ENCODE measurements at places on chromosomes 6 and 20.

DNA sequence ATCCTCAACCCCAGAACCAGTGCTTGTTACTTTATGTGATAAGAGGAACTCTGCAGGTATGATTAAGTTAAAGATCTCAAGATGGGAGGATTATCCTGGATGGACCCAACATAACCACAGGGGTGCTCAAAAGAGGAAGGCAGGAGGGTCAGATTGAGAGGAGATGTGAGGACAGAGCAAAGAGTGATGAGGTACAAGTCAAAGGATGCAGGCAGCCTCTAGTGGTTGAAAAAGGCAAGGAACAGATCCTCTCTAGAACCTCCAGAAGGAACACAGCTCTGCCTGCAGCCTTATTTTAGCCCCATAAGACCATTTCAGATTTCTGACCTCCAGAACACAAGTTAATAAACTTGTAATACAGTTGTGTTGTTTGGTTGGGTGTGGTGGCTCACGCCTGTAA lies 41.2 kb downstream of the PDSS2 start:
- peak; percentile 3 for DNase-seq

DNA sequence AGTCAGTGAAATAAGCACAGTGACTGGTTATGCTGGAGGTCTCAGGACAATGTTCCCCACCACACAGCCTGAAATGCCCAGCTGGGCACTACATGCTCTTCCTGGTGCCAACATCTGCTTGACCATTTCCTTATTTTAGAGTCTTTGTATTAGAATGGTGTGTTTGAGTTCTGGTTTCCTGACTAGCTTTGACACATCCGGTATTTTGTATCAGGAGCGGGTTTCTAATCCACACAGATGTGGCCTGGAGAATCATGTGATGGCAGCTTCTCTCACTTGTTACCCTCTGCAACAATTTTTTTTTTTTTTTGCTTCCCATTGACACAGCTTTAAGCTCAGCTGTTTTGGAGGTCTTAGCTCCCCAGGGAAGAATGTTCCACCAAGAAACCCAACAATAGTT lies 164.5 kb upstream of the CST7 start:
- peak; percentile 29 for DNase-seq

GRCh38 chr6:150126641-150127291 lies 16.1 kb upstream of the PPP1R14C start:
- no peak for DNase-seq

GRCh38 chr20:48064929-48065328 lies 279.6 kb upstream of the SULF2 start:
- DNase-seq, result no peak

- no peak for DNase-seq
These were observed 24.9 kb downstream of the FYN start for GRCh38 chr6:111848262-111848812.

DNA sequence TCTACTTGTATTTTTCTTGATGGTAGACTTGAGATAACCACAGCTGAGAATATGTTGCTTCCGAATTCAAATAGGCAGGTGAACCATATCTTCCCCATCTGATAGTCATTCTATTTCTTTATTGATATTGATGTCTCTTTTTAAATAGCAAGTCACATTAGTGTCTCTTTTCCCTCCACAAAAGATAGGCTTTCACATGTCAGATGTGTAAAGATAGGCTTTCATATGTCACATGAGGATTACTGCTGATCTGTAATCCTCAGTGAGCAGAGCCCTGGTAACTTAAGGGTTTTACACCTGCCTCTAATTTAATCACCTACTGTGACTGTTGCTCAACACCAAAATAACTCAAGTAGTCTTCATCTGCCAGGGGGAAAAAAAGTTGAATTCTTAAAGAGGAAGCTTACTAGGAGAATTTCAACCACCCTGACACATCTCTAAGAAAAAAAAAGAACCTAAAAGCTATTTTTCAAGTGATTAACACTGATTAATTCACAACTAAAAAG lies 45.3 kb upstream of the TRDN start:
- no peak for DNase-seq

- DNase-seq, result no peak
These were observed 309.1 kb downstream of the LMBRD1 start for GRCh38 chr6:69487688-69488087.

DNA sequence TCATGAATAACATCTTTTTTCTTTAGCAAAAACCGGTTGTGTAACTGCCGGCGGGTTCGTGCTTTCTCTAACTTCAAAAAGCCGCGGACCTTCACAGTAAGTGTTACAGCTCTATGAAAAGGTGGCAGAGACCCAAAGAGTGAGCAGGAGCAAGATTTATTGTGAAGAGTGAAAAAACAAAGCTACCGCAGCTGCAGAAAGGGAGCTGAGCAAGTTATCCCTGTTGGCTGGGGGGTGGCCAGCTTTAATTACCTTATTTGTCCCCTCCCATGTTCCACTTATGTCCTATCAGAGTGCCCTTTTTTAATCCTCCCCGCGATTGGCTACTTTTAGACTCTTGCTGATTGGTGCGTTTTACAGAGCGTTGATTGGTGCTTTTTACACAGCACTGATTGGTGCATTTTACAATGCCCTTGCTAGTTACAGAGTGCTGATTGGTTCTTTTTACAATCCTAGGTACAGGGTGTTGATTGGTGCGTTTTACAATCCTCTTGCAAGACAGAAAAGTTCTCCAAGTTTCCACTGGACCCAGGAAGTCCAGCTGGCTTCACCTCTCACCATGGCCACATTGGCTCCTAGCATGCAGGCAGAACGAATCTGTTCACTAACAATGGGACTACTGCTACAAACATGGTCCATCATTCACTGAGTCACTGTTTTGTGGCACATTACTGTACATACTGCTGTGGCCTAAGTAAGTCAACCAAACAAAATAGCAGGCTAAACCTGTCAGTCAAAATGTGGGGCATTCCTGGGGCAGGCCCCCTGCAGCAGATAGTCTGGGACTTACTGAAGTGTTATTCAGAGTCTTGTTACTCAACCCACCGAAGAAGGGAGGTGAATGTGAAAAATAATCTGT lies 52.8 kb downstream of the MYLIP start:
- no peak for DNase-seq

- DNase-seq, result no peak
These were observed 82.3 kb downstream of the GMPR start for GRCh38 chr6:16320533-16321340.

- no peak for DNase-seq
These were observed 143.5 kb upstream of the MARCKS start for GRCh38 chr6:113713665-113714064.

DNA sequence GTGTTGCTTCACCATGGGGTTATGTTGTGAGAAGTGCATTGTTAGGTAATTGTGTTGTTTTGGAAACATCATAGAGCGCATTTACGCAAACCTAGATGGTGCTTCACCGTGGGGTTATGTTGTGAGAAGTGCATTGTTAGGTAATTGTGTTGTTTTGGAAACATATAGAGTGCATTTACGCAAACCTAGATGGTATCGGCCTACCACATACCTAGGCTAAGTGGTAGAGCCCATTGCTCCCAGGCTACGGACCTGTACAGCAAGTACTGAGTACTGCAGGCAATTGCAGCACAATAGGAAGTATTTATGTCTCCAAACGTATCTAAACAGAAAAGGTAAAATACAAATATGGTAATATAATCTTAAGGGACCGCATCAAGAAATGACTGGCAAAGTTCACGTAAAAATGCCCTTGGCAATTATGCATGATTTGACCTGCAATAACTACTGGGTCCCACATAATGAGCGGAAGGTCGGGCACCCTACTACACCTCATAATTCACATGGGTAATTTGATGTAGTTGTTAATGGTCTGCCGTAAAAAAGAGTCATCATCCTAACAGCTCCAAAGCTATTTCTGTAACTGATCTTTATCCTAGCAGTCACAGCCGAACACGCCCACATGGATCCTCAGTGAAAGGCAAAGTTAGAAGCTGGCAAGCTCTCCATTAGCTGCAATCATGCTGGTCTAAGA lies 76.0 kb downstream of the RSPH3 start:
- DNase-seq, result no peak

DNA sequence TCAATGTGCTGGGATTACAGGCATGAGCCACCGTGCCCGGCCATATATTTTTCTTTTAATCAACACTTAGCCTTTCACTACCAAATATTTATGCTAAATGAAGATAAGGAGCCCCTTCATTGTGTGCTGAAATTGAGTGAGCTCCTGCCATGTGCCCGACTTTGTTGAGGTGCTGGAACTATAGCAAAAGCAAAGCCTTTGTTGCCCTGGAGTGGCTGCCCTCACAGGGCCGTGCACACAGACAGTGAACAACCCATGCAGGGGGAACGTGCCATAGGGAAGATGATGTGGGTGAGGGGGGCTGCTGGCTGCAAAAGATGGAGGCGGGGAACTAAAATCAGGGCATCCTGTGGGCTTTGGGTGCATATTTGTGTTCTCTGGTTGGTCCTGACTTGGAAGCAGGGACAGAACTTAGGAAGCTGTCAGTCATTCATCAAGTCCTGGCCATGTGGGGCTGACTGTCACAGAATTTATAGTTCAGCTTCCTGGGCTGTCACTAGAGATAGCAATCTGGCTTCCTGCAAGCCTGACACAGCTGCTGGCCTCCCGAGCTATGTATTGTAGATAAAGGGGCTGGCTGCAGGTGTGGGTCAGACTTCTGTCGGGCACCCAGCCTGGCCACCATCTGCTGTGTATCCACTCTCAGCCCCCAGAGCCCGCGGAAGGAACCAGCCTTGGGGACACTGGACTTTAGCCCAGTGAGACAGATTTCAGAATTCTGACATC lies 56.8 kb upstream of the MPC1 start:
- no peak for DNase-seq

DNA sequence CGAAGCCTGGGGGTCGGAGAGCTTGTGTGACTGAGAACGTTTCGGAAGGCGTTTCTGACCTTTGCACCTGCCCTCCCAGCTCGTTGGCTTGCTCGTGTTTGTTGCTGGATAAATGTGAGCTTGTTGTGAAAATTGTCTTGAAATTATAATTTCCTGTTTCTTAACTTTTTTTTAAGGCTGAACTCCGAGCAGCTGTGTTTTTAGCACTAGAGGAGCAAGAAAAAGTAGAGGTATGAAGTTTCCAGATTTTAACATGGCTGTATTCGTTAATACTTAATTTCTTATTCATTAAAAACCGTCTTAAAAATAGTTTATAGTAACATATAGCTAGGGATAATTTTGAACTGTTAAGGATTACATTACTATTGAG lies 672 bp downstream of the CEP43 start:
- no peak for DNase-seq

- peak; percentile 5 for DNase-seq
These were observed 11.1 kb upstream of the TXNDC5 start for GRCh38 chr6:7921632-7922092.

- DNase-seq, result peak; percentile 81
These were observed 1.0 kb downstream of the NAPB start for GRCh38 chr20:23419995-23420901.

DNA sequence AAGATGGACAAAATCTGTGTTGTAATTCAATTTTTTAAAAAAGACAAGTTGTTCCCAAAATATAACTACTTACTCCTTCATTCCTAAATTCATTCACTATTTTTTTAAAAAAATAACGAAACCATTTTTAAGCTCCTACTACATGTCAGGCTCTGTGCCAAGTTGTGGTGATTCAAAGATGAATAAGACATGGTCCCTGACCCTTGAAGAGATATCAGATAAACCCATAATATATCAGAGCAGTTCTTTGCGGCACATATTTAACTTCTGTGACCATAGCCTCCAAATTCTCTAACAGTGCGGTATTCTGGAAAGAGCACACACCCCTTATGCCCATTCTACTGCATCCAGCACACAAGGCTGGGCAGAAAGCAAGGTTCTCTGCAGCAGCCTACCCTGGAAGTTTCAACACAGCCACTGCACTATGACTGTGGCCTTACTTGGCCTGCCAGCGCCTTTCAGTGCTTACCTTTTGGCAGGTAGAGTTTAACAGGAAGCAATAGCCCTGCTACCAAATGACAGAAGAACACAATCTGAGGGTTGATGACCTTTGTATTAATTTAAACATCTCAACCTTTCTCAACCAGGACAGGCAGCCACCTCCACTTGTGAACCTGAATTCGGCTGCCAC lies 406.5 kb downstream of the BTBD9 start:
- no peak for DNase-seq

GRCh38 chr20:62025832-62026563 lies 39.7 kb downstream of the TAF4 start:
- no peak for DNase-seq

- no peak for DNase-seq
These were observed 658.4 kb downstream of the PHF3 start for GRCh38 chr6:64294034-64294433.

GRCh38 chr6:15495375-15495901 lies 167.4 kb downstream of the DTNBP1 start:
- no peak for DNase-seq

- no peak for DNase-seq
These were observed 351.3 kb downstream of the ZFAND3 start for GRCh38 chr6:38170666-38171355.

DNA sequence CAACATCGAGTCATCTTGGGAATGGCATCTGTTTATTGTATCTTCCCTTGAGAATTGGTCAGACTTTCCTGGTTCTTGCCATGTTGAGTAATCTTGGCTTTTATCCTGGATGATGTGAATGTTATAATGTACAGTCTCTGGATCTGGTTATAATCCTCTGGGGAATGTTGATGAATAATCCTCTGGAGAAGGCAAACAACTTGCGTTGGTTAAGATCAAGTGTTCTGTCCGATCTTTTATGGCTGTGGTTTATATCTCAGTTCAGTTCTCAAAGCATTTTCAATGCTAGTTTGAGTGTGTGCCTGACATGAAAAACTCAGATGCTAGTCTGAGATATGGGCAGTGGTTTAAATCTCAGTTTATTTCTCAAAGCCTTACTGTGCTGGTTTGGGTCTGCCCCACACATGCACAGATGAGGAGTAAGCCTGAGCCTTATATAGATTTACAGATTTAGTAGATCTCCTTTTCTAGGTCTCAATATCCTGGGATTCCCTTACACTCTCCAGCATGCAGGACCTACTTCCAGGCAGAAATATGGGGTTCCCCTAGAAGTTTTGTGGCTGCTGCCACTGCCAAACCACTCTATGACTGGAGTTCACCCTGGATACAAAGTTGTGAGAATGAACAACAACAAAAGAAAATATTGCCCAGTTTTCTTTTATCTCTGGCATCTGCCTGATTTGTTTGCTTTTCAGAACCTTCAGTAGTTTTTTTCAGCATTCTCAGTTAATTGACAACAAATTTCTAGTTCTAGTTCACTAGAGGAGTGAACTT lies 191.8 kb upstream of the MAN1A1 start:
- DNase-seq, result no peak

- no peak for DNase-seq
These were observed 38.4 kb upstream of the PRND start for GRCh38 chr20:4683261-4683660.
